ENCODE measurements at places on chromosomes 3 and 15.

DNA sequence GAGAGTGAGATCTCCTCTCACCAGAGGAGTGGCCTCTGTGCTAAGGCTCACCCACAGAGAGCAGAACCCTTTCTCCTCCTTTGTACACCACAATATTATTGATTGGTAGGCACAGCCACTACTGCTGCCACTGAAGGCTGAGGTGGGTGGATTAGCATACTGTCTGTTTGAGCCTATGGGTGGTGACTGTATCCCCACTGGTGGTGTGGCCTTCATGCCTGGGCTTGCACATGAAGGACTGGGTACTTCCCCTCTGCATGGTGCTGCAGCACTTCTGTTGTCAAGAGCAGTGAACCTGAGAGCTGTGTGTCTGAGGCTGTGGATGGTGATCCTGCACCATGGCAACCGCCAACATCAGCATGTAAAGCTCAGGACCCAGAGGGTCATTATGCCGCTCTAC is 35.7 kb upstream of the NECTIN3 start:
- DNase-seq = no peak

DNA sequence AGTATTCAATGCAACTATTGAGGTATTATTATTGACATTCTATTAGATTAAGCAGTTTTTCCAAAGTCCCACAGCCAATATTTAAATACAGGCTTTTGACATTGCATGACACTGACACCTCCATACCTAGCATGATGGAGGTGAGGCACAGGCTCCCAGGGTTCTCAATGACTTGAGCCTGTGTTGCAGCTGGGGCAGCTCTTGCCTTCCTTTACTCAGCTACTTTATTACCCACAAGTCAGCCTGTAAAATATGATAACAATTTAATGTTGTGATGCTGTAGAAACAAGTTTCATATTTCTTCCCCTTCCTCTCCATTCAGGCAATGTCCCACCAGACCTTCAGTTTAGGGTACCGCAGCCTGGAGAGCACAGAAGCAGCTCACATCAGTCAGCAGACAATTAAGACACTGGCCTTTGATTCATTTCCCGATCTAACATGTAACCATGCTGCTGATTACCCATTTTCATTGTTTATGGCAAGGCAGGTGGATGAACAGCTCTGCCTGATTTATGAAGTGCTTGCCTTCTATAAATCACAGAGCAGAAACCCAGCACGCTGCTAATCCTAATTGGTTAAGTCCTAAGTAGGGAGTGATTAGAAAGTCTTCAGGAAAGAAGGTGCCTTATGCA is 826.1 kb downstream of the AGBL1 start:
- DNase-seq = no peak

DNA sequence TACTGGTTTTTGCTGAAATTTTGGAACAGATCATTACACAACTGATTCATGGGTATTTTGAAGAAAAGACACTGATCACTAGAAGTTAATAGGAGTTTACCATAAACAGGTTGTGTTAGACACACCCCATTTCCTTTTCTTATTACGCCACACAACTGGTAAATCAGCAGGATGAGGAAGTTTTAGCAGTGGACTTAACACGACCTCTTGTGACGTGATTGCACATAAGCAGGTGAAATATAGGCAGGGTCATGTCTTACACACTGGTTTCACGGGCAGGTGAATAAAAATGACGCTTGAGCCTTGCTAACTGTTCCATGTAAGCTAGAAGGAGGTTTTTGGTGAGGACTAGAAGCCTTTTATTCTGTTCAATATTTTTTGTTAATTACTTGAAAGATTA is 27.1 kb upstream of the TPRG1 start:
- DNase-seq = no peak

DNA sequence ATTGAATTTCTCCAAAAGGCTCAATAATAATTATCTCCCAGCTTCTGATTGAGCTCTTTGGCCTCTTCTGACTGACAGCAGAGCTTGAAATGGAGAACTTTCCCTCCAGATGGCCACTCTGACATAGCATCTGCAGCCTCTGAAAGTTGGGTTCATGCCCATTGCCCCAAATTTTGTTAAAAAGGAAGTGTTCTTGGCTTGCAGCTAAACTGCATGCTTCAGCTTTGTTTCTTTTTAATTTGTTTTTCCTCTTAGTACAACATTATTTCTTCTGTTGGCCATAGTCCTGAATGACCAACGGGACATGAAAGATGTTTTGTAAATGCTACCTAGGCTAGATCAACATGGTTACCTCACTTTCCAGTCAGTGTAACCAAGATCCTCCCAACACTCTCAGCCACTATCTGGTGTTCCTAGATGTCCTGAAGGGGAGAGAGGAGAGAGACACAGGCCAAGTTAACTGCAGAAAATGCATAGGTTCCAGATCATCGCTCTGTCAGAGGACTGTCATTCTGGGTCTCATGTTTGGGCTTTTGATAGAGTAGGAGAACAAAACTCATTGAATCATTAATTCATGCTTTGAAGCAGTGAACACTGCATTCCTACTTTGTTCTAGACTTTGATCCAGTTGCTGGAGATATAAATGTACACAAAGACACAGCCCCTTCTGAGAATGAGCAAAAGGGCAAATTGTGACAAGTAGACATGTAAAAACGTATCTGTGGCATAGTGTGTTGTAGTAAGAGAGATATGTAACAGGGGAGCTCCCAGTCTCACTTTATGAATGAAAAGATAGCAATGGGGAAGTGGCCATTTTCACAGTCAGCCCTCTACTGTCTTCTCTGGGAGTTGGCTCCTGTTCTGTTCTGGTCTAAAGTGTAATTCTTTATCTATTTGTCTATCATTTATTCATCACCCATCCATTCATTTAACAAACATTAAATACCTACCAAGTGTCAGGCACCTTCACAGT is 156.2 kb downstream of the ZNF621 start:
- no peak for DNase-seq

- DNase-seq = no peak
Measured at GRCh38 chr3:99111235-99111634, 209.7 kb upstream of the DCBLD2 start.

DNA sequence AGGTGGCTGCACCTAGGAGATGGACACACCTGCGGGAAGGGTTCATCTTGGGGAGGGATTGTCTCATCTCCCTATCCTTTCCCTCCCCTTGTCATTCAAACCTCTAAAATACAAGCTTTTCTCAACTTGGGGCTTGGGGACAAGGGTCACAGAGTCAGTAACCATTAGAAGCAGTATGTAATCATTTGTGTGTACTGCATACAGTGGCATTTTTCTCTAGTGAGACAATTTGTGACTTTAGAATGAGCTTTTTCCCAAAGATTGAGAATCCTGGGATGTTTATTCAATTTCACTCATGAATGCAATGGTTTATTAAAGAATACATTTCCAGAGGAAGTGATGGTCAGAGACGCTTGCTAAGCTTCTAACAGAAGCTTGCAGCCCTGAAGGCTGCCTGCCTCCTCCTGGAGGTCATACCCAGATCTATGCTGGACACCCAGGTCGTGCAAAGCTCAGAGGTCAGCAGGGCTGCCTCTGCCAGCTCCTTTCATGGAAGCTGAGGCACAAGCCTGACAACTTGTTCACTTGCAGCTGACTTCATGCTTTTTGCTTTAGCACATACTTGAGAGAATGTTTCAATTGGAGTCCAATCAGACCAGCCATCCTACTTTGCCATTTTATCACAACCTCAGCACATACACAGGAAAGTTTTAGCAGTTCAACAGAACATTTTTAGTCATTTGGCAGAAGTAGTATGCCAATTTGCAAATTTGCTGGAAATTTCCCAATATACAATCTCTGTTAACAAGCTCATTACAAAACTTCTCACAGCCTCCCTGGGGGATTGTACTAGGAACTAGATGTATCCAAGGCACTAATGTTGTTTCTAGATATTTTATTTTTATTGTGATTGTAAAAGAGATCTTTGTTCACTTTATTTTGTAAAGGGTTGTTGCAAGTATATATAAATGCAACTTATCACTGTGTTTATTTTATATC is 25.6 kb upstream of the ALDH1L1 start:
- DNase-seq = no peak

GRCh38 chr3:57910990-57911389 is 97.2 kb upstream of the FLNB start:
- DNase-seq = no peak

GRCh38 chr15:99073008-99073717 is 31.7 kb upstream of the SYNM start:
- no peak for DNase-seq

GRCh38 chr3:194485468-194485880 is 1.3 kb downstream of the ATP13A3 start:
- DNase-seq = no peak

DNA sequence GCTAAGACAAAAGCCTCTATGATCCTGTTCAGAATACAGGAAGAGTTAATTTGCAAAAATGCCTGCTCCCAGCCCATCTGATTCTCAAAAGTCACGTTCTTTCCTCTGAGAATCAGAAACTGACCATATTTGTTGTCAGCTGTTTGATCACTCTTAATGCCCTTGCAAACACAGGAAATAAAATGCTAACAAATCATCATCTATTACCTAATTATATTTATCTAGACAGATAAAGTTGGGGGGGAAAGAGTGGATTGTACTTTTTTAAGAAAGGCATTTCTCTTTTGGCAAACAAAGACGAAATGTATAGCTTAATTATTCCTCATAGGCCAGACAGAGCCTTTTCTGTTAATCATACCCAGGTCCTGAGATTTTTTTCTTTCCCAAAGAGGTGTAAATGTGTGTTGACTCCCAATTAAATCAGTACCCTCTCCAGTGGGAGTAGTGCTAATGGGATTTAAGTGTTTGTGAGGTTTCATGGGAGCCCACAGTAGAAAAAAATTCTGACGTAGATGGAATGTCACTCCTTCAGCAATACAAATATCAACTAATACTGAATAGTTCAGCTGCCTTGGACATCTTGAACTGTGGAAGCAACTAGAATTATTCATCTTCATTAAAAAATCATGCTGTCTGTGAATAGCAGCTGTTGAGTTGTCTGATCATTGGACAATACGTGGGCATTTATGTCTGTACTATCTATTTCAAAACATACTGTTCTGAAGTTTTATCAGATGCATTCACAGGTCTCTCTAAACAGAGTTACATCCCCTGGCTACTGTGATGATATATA is 22.5 kb upstream of the BNIP2 start:
- DNase-seq = no peak

- no peak for DNase-seq
Measured at GRCh38 chr3:80770106-80771074, 991.1 kb downstream of the GBE1 start.

DNA sequence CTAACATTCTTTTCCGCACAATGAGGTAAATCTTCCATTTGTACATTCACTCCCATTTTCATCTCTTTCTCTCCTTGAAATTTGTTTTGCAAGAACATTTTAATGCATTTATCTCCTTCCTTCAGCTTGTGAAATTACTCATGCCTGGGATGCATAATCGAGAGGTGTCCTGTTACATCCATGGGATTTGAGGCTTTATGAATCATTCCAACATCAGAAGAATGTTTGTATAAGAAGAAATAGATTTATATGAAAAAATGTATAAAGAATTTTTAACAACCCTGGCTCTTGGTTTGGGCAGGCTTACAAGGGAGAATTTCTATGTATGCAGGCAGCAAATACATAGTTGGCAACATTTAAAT is 93.2 kb upstream of the MBNL1 start:
- no peak for DNase-seq

DNA sequence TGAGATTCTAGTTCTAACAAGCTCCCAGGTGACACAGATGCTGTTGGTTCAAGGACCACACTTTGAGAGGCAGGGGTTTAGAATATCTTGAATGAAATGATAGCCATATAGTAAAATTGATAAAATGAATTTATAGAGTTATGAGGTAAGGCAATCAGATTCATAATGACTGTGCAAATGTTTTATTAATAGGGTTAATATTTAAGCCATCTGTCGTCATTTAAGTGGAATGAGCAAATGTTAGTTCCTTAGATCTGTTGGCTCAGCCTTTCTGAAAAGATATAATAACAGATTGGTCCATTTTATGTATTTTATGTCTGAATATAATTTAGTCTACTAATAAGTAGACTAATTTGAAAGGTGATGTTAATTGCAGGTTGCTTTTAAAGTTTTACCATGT is 12.9 kb downstream of the REC114 start:
- DNase-seq = no peak

DNA sequence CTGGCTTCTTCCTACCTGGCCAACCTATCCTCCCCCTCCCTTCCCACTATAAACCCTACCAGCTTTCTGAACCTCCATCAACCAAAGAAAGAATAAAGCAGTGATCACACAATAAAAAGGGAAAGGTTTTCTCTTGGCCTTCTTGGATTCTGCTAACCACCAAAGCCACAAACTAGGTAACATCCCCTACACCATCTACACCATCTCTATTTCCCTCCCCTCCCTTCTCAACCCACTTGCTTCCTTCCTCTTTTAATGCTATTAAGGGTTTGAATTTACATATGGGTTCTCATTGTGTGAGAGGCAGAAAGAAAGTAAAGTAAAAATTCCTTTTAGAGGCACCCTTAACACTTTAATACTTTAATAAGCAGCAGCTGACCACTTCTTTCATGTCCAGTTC is 25.8 kb upstream of the RSL24D1 start:
- DNase-seq = no peak

GRCh38 chr15:49331951-49332350 is 91.1 kb upstream of the FGF7 start:
- DNase-seq = no peak

DNA sequence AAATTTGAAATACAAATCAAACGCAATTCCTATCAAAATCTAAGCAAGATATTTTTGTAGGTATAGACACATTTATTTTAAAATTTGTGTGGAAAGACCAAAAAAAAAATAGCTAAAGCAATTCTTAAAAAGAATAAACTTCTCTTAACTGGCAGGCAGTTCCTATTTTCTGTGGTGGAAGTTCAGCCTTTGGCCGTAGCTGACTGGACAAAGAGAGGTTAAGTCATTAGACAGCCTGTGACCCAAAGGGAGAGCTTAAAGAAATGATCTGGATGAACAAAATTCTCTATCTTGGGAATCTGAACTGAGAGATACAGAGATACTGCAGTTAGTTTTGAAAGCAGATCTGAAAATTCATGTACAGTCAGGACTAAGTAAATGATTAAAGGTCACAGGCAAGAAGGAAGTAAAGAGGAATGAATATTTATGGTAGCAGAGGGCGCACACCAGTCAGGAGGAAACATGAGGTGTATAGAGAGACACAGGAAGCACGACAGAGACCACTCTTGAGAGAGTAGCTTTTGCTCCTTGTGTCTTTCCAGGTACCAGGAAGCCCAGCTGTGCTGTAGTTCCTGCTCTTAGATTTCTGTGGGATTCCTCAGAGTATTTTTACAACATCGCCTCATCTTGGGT is 57.5 kb downstream of the TPRG1 start:
- no peak for DNase-seq

DNA sequence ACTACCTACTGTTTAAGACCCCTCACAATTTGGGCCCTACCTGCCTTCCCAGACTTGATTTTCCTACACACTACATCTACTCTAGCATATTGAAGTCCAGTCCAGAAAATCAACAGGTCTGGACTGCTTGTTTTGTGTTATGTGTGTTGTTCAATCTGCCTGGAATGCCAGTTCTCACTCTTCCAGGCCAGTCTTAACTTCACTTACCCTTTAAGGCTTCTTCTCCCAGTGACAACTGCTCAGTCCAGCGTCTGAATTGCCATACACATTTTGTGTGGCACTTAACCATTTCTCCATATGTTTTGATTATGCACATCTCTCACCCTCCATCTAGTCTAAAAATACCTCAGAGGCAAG is 1.1 kb downstream of the TICRR start:
- no peak for DNase-seq
